ENCODE measurements at places on chromosomes 6 and 20.
A peak's percentile ranks its signal among the peaks of the same experiment; 100 is the strongest.

DNA sequence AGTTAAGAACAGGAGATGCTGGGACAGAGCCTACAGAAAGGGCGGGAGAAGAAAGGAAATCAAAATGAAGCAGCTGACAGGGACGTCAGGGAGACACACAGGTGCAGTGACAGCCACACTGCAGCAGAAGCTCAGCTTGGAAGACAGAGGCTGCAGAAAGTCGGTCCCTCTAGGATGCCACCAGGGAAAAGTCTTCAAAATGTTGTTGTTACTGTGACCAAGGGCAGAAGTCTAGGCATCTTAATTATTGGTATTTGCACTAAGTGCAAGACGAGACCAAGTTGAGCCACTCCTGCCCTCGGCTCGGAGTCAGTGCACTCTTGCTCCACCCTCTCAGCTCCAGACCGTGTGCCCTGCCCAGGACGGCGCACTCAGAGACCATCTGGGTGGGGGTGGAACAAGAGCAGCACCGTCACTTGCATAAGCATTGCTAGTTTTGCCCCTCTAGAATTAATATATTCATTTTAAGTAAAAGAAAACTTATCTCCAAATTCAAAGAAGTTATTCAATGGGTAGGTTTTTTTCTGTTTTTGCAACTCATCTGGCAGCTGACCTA, 2.6 kb downstream of the PRR18 start:
- DNase-seq: no peak

- no peak for DNase-seq
Observed at GRCh38 chr6:145539831-145540230, 195.5 kb downstream of the EPM2A start.

DNA sequence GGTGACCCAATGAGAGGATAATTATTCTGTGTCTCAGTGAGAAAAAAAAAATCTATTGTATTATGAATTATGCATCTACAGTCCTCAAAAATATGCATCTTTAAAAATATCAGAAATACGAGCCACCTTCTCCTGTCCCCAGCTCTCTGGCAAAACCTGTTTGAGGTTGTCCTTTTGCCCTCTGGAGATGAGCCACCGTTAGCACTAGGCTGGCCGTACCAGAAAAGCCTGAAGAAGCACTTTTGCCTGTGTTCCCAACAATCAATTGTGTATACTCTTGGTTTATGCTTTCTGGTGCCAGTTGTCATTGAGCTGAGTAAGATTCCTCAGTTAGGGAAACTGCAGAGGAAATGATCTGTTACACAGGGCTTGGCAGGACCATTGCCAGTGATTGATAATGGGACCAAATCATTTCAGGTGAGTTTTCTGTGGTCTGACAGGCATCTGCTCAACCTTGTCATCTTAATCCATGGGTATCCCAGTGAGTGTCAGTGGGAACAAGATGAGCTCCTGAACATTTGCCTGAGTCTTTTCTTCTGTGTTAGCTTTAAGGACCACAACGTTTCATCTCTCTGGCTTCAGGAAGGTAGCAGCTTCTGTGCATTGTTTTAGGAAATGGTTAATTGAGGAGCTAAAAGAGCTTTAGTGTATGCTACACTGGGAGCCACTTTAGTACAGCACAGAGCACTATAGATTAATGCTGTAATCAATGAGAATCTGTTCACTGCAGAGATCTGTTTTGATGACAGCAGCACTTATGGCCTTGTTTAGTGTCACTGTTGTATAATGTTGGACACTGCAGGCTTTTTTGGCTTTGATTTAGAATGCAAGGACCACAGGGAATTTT, 330.1 kb downstream of the RIMS1 start:
- no peak for DNase-seq

DNA sequence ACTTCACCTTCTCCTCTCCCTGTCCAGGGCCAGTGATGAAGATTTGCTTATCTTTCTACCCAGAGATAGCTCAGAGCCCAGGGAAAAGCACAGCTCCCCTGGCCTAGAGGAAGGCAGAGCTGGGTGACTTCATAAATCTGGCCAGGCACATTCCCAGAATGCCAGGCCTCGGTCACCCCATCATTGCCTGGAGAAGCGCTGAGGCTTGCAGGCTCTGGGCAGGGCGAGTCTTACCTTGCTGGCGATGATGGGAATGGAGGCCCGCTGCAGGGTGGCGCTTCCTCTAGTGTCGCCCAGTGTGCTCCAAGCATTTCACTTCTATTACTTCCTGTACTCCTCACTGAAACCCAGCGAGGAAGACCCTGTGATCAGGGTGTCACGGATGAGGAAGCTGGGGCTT, 60.1 kb downstream of the DAAM2 start:
- DNase-seq: no peak

GRCh38 chr6:18183766-18184165, 28.5 kb downstream of the KDM1B start:
- DNase-seq: no peak

GRCh38 chr6:144737998-144738397, 452.9 kb downstream of the UTRN start:
- no peak for DNase-seq

DNA sequence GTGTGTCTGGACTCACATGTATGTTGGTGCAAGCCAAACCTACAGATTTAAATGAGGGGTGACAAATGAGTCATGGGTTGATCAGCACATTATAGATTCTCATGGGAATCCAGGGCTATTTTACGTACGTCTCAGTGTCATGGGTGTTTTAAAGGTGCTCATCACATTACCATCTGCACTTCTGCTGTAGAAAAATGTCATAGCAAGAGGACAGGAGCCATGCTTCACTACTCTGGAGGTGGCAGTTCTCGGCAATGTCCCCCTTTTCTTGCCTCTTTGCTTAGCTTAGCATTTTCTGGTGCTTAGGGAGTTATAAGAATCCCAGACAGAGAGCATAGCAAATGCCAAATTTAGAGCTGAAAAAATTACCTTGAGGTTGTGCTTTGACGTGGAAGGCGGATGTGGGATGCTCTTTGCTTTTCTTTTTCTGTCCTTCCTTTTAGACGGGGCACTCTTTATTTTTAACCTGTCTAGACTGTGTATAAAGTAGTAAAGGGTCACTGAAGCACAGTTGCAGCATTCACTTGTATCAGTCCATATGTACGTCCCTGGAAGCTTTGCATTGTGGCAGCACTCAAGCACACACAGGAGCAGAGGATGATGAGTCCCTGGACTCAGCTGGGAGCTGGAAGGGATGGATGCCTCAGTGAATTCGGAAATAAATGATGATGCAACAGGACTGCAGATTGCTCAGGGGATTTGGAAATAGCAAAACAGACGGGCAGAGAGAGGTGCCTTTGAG, 139.7 kb downstream of the SYNDIG1 start:
- DNase-seq: no peak

DNA sequence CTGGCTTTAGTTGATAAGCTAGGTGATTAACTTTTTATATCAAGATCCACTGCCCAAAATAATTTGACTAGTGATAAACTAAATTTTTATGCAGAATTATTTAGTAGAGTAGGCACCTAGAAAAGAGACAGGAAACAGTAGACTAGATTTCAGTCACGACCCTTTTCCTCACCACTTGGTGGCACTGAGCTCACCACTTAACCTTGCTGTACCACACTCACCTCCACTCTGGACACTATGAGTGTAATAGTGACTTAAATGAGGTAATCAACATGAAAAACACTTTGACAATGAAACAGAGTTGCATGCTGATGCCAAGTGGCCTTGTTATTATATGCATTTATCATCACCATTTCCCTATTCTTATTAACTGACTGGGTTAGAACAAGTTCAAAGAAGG, 730.4 kb downstream of the KIF16B start:
- DNase-seq: no peak

DNA sequence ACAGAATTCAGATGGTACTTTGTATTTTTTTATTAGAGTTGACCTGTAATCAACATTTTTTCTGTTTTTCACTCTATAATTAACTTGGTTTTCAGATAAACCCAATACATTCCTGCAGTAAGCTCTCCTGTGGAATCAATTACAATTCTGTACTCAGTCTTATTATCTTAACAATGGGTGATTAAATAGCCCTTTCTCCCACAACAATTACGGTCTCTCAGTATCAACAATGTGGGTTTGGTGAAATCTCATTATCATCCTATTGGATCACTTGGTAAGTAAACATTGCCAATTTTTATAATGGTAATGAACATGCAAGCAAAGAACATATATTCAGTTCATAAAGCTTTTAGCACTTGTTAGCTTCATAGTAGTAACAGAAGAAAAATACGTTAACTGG, 438.9 kb upstream of the EPHA7 start:
- no peak for DNase-seq

GRCh38 chr20:35772563-35773058, 796 bp downstream of the PHF20 start:
- no peak for DNase-seq

- no peak for DNase-seq
Observed at GRCh38 chr20:46342010-46342378, 33.7 kb upstream of the CDH22 start.

GRCh38 chr6:62516291-62517141, 230.5 kb upstream of the KHDRBS2 start:
- no peak for DNase-seq

DNA sequence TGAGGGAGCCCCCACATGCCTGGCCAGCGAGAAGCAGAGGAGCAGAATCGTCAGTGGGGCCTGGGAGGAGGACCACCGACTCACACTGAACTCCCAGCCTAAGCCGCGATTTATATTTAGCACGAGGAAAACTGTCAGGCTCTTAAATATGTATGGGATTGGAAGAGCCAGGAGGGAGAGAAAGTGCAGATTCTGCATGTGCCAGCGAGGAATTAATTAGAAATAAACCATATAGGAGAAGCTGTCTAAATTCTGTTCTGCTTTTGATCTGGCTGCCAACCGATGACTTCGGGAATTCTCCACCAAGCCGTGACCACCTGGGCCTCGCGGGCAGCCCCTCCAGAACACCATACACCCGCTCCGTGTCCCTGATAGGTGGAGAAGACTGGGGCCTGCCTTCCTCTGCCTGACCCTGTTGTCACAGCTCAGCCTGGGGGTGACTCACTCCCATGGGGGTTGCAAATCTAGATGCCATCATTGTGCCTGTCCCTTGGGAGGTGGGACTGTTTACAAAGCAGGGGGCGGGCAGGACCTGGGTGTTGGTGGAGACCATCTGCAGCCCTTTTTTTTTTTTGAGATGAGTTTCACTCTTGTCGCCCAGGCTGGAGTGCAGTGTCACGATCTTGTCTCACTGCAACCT, 91.1 kb upstream of the PMEPA1 start:
- DNase-seq: no peak

GRCh38 chr20:35939264-35939663, 15.0 kb downstream of the SCAND1 start:
- DNase-seq: no peak

GRCh38 chr20:62709537-62709905, 885 bp downstream of the NTSR1 start:
- no peak for DNase-seq

DNA sequence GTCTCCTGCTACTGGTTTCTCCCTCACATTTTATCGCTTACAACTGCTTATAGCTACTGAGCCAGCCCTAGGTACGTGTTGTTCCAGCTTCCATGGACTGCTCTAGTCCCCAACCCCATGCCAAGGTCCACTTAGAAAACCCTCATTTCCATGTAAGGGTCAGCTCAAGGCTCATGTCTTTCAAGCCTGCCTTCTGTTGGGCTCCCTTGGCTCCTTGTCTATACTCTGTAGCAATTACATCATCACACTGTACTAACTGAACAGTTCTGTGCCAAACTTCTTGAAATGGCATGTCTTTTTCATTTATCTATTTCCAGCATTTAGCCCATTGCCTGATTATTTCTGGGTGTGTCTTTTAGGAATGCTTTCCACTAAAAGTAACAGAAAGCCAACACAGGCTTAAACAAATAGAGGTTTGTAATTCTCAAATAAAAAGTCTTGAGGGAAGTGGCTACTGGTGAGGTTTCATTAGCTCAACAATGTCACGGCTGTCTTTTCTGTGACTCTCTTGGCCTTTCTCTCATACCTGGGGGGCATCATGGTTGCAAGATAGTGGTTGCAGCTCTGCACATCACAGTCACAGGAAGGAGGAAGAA, 317.6 kb downstream of the TPBG start:
- DNase-seq: no peak

- peak; percentile 81 for DNase-seq
Observed at GRCh38 chr6:292506-293192, 362 bp downstream of the DUSP22 start.

DNA sequence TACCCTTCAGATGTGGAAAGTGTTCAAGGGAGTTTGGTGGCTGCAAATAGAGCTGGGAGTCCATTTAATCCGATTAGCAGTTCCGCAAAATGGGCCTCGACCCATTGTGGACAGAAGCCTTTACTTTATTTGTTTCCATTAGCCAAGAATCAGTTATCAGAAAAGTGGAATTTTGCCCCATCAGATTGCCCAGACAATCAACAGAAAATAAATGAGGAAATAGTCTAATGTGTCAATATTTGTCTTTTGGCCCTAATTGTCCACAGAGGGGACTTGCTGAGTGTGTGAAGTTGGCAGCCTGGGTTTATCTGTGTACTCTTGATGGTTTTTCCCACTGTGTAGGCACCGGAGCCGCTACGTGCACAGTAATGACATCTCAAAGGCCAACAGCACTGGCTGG, 134.3 kb downstream of the LINC00237 start:
- no peak for DNase-seq

GRCh38 chr6:83062225-83062624, 3.4 kb downstream of the UBE3D start:
- DNase-seq: no peak

DNA sequence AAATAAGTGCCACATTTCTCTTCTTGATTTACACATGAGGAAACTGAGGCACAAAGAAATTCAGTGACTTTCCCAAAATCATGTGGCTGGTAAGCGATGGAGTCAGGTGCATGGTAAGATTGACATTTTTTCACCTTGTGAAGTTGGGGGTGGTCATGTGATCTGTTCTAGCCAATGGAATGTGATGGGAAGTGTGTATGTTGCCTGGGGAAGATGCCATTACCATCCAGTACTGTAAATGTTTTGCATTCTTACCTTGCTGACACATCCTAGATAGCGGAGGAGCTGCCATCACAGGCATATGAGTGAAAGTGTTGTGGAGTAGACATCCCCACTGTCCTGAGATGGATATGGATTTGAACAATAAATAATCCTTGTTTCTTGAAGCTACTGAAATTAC, 499.6 kb upstream of the SULF2 start:
- no peak for DNase-seq

GRCh38 chr20:32742322-32743236, 688 bp downstream of the COMMD7 start:
- no peak for DNase-seq

- no peak for DNase-seq
Observed at GRCh38 chr6:166940643-166941068, 15.7 kb downstream of the RNASET2 start.

DNA sequence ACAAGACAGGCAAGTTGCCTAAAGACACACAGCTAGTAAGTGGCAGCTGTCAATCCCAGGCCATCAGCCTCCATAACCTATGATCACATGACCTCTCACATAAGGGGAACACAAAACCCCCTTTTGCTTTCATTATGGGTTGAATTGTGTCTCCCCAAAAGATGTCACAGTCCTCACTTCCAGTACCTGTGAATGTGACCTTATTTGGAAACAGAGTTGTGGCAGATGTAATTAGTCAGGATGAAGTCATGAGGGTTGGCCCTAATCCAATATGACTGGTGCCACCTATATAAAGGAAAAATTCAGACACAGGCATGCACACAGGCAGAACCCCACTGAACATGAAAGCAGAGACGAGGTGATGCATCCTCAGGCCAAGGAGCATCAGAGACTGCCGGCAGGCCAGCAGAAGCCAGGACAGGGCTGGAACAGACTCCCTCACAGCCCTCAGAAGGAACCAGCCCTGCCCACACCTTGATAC, 33.6 kb downstream of the GFOD1 start:
- peak; percentile 37 for DNase-seq

All from activated T-cell treated with anti-CD3 and anti-CD28 coated beads, Interleukin-2, amount 50 U/mL, for 4 hours (primary cell).